ENCODE measurements at places on chromosomes 4 and X. TPM values are rescaled to one million over a fixed set of nuclear protein-coding genes. Genes with fewer than 3 reads are reported as not detected.

- no peak for DNase-seq
Measured at GRCh38 chr4:112176596-112176995, 31.3 kb downstream of the FAM241A start.

DNA sequence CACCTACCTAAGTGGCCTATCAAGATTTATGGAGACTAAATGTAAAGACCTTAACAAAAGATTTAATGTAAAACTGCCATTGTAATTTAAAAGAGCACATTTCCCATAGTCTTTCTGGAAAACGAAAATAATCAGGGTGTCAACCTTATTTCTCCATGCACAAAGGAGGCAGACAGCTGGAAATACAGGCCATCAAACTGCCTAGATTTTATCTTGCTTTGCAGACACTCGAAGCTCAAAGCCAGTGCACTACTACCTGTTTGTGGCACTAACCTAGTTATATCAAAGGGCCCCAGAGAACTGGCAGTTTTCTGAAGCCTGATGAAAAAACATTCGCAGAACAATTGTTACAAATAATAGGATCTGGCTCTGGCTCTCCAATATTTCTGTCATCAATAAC, 863.9 kb downstream of the STPG2 start:
- no peak for DNase-seq

- no peak for DNase-seq
Measured at GRCh38 chr4:74449571-74450297, 4.8 kb downstream of the AREG start.

- DNase-seq, result peak; percentile 82
Measured at GRCh38 chr4:128863312-128864075, 54.0 kb downstream of the JADE1 start.

GRCh38 chr4:186775902-186776301, 52.2 kb upstream of the FAT1 start:
- no peak for DNase-seq

DNA sequence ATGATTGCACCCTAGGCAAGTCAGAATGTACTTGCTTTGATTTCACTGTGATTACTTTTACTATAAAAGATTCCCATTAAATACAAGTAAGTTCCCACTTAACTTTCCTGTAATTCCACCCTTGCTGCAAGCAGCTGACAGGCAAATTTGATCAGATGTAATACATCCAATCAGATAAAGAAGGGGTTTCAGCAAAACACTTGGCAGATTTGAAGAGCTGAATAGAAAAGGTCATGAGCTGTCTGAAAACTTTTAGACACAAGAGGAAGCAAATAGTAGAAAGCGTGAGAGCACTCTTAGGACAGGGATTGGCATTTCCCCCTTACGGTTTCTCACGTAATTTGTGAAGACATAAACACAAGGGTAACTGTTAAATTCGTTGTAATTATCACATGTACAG, 22.8 kb downstream of the HSD17B13 start:
- no peak for DNase-seq

GRCh38 chrX:40176351-40177116, 78.8 kb upstream of the BCOR start:
- DNase-seq, result peak; percentile 76

The GPR50 gene
- total RNA-seq, result not detected

DNA sequence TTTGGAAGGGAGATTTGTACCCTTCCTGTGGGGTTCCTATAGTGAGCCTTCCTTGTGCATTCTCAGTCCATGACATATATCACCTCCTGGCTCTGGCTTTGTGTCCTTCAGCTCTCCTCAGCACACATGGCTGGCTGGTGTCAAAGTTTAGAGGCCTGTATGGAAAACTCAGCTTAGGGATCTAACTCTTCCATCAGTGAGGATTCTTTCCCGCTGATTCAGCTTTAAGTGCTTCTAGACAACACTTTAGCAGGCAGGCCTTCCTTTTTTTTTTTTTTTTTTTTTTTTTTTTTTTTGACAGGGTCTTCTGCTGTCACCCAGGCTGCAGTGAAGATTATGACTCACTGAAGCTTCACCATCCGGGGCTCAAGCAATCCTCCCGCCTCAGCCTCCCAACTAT, 84.2 kb downstream of the NPNT start:
- no peak for DNase-seq

The DRD5 gene
- total RNA-seq, result not detected

GRCh38 chrX:41333744-41334362, at the start of gene DDX3X:
TSS of gene DDX3X (plus strand) at chrX:41334162. CDS start at chrX:41334253, 91 bp downstream.
- peak; percentile 94 for DNase-seq

DNA sequence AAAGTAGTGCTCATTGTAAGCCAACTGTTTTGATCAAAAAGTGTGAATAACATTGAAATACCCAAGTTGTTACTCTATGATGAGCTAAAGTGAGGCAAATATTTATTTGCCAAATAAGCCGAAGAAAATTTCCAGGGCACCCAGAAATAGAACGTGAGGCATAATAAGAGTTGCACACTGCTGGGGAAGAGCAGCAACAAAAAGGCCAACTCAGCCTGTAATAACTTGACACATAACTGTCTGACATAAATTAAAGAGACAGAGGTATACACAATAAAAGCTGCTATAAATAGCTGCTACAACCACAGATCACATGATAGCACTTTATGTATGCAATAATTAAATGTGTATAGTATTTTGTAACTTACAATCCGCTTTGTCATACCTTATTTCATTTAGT, 2.0 kb upstream of the ABCB7 start:
- DNase-seq, result no peak

GRCh38 chrX:31969714-31970113, 897.9 kb upstream of the FTHL17 start:
- DNase-seq, result no peak

The SH3RF1 gene
- 33.2 TPM for total RNA-seq

DNA sequence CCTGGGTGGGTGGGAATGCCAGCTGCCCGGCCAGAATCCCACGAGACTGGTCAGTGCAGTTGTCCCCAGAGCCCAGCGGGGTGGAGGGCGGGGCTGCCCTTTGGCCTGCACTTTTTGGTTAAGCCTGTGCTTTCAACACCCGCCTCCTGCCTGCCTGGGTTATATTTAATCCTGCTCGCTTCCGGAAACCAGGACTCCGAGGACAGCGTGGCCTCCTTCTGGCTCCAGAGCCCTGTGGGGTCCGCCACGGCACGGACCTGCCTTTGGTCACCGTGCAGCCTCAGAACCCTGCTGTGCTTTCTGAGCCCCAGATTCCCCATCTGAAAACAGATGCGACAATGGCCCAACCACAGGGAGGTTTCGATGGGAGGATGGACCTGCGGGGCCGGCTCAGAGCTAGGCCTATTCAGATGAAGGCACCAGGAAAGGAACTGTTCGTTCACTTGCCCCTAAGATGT, 29.4 kb upstream of the KIAA0232 start:
- DNase-seq, result no peak

- no peak for DNase-seq
Measured at GRCh38 chr4:124491361-124492145, 221.0 kb downstream of the ANKRD50 start.

- no peak for DNase-seq
Measured at GRCh38 chrX:31063114-31063513, 8.7 kb downstream of the FTHL17 start.

- DNase-seq, result no peak
Measured at GRCh38 chr4:69910016-69910782, 20.7 kb upstream of the CSN1S1 start.

DNA sequence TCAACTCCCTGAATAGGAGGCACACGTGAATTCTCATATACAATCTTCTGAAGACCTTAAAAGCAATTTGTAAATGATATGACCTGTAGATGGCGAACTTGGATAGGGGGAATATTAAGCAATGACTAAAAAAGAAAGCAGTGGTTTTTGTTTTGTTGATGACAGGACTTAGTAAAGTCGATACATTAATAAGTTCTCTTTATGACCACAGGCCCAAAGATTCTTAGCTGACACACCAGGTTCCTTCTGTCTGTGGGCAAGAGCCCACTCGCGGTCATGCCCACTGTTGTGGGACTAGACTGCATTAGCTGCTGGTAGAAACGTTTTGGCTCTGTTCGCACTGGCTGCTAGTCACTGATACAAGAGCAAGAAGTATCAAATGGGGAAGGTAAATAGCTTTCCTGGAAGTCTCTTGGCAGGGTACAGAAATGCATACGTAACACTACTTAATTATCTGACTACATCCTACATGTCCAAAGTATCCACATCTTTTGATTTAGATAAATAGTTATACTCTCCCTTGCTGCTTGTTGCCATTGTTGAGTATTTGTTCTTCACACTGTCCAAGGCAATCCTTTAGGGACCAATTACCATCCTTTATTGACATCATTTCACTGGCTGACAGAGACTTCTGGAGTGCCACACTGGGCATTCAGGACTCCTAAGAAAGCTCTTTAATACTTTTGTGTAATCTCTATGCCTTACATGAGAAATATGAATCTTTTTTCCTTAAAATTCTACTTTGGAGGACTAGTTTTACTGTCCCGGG, 31.0 kb downstream of the ALPK1 start:
- no peak for DNase-seq
